ENCODE measurements at places on chromosomes 6 and 20.
A peak's percentile ranks its signal among the peaks of the same experiment; 100 is the strongest.

GRCh38 chr6:29112135-29112534, 4.3 kb downstream of the OR2J3 start:
- DNase-seq: no peak

GRCh38 chr6:32983964-32984621, 15.7 kb downstream of the BRD2 start:
- DNase-seq: peak; percentile 69

DNA sequence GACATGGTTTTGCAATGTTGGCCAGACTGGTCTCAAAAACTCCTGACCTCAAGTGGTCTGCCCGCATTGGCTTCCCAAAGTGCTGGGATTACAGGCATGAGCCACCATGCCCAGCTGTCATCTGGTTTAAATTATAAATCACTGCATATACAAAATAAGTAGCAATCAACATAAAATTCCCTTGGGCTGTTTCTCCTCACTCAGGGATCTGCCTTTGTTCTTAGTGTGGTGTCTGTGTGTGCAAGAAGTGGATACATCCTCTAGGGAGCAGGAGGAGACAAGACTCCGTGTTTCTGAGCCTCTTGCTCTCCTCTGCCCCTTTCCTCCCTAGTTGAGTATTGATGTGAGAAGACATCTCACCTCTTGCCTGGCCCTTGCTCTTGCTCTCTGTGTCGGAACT, 65.2 kb upstream of the ADGRF4 start:
- no peak for DNase-seq

DNA sequence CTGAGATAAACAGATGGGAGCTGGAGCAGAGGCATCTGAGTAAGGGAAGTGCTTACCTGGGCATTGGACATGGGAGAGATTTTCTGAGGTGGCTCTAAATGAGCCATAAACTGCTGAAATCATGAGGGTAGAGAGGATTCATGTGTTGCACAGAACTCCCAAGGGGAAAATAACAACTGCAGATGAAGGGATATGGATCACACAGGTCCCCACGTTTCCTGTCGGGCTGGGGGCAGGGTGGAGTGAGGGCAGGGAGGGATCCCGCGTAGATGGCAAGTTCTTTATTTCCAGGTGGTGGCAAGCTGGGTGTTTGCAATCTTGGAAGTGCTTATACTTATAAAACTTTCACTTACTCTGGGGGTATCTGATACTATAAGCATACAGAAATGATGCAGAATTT, 422.6 kb upstream of the FLRT3 start:
- DNase-seq: no peak

GRCh38 chr6:116139917-116140316, 14.0 kb upstream of the COL10A1 start:
- no peak for DNase-seq

GRCh38 chr20:23744817-23745216, 5.9 kb downstream of the CST1 start:
- DNase-seq: no peak

DNA sequence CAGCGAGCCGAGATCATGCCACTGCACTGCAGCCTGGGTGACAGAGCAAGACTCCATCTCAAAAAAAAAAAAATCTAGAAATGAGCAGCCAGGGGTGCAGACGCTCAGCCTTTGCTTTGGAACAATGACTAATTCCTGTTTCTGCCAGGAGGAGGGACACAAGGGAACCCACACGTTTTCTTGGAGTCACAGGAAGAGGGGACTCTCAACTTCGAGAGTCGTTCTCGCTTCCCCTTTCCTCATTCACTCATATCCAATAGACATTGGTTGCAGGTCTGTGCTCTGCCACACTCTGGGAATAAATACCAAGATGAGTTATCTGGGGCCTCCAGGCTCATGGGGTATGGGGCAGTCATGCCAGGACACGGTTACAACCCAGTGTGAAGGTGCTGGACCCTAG, 91.5 kb upstream of the RREB1 start:
- no peak for DNase-seq

DNA sequence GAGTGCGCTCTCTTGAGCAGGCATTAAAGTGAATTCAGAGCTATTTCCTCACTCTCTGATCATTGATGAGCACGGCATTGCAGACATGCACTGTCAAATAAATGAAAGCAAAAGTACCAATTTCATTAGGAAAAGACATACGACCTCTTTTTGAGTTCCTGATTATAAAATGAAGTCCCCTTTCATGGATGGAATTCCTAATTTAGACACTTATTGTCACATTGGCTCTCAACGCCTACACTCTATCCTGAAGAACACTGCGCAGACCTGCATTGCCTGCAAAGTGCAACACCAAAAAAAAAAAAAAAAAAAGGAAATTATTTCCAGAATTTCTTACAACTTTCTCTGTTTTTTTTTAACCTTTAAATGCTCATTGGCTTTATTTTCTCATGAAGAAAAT, 1.6 kb downstream of the ADGRB3 start:
- no peak for DNase-seq

DNA sequence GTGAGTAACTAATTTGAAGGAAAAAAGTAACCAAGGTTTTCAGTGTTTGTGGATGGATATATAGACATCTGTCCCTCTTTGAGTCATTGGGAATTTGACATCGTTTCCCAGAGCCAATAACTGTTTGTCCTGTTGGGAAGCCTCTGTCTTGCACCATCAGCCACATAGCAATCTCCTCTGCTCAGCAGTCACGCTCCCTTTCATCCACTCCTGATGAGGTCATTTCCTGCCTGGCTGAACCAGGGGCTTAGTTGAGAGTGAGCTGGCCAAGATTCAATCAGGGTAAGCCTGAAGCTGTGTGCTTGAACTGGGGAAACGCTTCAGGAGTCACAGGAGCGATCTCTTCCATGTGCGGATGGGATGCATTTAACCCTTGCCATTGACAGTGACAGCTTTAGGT, 121.5 kb upstream of the FOXQ1 start:
- DNase-seq: no peak

DNA sequence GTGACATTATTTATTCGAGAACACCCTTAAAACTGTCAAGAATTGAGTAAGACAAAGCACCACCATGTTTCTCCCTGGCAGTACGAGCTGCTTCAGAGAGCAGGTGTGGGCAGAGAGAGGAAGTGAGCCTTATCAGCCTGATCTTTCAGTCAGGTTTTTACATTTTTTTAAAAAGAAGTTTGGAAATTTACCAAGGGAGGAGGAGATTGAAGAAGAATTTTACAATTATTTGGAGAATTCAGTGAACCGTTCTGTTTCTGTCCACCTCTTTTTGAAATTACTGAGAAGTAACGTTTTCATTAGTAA, 75.5 kb downstream of the ZDHHC14 start:
- DNase-seq: peak; percentile 63

All from hematopoietic multipotent progenitor cell treated with erythropoietin and hydrocortisone succinate and interleukin-3 and kit ligand, for 6 days (in vitro differentiated cells).